Lower lobe of right lung (tissue), 2 donors: ENCODE measurements at places on chromosomes 12 and 14. TPM values are rescaled to one million over a fixed set of nuclear protein-coding genes. Genes with fewer than 3 reads are reported as not detected.

DNA sequence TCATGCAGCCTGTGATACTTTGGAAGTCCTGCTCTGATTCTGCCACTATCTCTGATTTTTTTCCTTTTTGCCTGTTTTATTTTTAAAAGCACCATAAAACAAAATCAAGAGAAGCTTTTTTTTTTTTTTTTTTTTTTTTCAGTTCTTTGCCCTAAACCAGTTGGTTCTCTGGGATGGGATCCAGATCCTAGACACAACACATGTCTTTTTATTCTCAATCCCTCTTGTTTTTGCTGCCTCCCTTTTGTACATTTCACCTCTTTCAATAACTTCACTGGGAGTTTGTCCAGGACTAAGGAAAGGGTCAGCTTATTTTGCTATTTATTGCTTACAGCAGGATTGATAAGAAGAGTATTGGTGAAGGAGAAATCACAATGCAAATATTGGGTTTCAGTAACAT lies 139.4 kb downstream of the GRIP1 start:
- DNase-seq: no peak

- no peak for DNase-seq
Measured at GRCh38 chr12:30002677-30003076, 218.9 kb upstream of the TMTC1 start.

Gene MANSC4
- not detected for total RNA-seq

GRCh38 chr12:74656251-74656650 lies 118.6 kb downstream of the ATXN7L3B start:
- DNase-seq: no peak

DNA sequence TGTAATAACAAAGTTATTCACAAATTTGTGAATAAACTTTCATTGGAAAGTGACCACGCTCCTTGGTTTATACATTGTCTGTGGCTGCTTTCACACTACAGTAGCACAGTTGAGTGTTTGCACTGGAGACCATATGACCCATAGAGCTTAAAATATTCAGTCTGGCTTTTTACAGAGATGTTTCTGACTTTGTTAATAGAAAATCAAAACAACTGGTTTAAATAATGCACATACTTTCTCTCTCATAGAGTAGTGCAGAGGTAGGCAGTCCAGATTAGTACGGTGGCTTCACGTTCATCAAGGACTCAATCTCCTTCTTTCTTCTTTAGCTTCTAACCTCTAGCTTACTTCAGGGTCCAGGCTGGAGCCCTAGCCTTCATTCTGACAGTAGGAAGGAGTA lies 36.2 kb downstream of the PSEN1 start:
- no peak for DNase-seq

Gene OTOGL
- total RNA-seq: 0.32 TPM

Gene LHX5
- total RNA-seq: not detected

Gene KCNK13
- 1.2 TPM for total RNA-seq
